ENCODE measurements at places on chromosomes 6 and 20.
A peak's percentile ranks its signal among the peaks of the same experiment; 100 is the strongest.

- DNase-seq: no peak
Observed at GRCh38 chr20:44582311-44583025, at the start of gene PKIG. Gene PKIG, plus strand, starts transcription at chr20:44582579. Its CDS starts 31,978 bp downstream, at chr20:44614557.

- no peak for DNase-seq
Observed at GRCh38 chr20:5918856-5919625, 31.3 kb downstream of the TRMT6 start.

- DNase-seq: no peak
Observed at GRCh38 chr6:336159-337114, 44.1 kb downstream of the DUSP22 start.

- DNase-seq: no peak
Observed at GRCh38 chr6:135759831-135760230, 91.7 kb upstream of the PDE7B start.

DNA sequence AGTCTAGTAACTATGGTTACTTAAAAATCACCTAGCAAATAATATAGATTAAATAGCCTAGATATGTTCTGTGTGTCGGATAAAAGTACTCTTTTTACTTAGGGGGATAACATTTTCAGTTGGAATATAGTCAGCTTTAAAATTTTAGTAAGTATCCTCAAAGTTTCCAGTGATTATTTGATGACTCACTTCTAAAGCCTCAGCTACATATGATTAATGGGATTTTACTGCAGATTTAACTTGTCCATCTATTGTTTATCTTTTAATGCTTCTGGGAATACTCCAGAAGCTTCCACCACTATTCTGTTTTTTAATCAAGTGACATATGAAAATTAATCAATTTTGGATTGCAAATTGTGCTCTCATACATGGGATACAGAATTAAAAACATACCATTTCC lies 8.7 kb upstream of the TENT5A start:
- no peak for DNase-seq

- DNase-seq: no peak
Observed at GRCh38 chr6:131914967-131915751, 36.0 kb downstream of the CCN2 start.

DNA sequence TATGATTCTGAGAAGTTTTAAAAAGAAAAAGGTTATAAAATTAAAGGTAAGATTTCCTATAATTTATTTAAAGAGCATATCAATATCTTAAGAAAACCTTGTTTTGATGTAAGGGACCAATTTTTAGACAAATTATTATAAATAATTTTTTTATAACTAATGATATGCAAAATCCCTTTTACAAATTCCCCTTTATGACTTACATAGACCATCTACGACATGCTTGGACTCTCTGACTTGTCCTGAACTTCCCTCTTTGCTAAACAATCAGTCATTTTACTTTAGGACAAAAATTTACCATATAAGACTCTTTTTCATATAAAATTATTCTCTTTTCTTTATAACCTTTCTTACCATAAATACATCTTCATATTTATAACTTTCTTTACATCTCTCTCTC lies 15.3 kb upstream of the ANGPT4 start:
- DNase-seq: no peak

- DNase-seq: no peak
Observed at GRCh38 chr20:40728996-40729395, 40.0 kb upstream of the MAFB start.

DNA sequence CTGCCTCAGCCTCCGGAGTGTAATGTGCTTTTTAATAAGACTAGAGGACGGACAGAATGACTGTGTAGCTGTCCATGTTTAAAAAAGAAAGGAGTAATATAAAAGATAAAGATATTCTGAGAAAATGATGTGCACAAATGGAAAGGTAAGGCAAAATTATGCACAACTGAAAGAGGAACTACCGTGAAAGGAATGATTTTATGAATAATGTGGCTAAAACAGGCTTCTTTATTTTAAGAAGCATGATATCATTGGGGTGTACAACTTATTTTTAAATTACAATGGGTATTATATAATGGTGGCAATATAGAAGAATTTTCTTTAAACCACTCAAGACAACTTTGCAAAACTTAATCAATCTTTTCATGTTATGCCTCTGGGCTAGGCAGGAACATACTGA lies 78.1 kb downstream of the FIG4 start:
- no peak for DNase-seq

DNA sequence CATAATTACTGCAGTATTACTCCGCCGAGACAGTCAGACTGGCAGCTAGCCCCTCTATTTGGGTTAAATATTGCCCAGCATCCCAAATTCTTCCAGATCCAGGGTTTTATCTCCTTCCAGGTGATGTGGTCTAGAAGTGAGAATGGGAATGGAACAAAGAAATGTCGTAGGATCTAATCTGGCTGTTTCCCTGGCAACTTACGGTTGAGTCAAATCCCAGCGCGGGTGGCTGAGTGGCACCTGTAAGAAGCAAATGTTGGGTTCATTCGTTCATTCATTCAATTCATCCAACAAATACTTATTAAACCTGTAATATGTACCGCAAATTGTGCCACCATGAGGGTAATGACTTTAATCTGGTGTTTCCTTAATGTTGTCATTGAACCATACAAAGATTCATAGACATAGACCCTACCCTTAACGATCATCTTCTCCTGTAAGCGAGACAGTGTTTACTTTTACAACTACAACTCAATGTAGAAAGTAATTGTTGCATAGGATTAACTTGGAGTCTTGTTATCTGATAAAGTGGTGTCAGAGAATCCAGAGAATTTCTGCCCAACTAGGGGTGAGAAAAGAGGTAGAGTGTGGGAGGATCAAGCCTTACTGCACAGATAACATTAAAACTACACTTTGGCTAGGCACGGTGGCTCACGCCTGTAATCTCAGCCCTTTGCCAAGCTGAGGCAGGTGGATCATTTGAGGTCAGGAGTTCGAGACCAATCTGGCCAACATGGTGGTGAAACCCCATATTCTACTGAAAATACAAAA lies 91.3 kb upstream of the ADGRF1 start:
- DNase-seq: no peak

DNA sequence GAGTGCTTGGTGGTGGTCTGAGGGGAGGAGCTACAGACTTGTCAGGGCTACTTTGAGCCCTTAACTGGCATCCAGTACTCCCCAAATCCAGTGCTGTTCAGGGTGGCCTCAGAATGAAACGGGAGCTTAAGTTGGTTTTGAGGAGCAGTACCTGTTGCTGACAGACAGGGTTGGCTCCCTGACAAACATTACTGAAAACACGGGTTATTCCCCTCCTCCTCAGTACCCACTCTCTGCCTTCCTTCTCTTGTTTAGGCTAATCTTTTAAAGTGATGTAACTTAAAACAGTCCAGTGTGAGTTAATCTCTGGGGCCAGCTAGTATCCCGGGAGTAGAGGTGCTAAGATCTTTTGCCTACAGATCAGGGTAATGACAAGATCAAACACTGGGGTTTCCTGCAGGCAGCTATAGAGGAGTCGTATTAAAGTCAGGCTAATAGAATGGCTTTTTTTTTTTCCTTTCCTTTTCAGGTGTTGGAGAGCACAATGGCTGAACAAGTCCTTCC lies 3.7 kb downstream of the TNFAIP3 start:
- DNase-seq: no peak

DNA sequence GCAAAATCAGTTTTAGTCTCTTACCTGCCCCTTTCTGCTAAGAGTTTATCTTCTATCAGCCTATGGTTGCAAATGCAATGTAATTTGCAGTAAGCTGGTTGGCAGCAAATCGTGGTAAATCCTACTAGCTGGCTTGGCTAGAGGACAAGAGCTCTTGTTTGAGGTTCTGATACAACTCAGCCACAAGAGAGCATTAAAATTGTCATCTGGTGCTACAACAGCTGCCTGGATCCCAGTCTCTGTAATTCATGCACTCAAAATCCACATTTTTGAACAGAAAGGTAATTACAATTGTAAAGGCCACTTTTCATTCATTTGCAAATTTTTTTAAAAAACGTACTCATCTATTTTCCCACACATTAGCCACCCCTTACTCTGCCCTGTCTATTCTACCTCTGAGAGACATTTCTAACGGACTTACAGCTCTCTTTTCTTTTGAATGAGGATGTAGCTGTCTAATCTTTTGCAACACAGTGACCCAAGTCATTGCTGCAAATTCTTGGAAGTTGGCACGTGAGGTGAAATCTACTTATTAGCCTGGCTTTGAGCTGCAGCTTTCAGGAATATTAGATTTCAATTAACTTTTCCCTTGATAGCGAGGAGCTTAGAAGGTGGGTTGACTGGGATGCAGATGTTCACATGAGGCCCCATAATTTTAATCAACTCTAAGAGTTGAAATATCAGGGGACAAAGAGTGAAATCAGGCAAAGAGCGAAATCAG lies 54.0 kb upstream of the FAM184A start:
- no peak for DNase-seq

DNA sequence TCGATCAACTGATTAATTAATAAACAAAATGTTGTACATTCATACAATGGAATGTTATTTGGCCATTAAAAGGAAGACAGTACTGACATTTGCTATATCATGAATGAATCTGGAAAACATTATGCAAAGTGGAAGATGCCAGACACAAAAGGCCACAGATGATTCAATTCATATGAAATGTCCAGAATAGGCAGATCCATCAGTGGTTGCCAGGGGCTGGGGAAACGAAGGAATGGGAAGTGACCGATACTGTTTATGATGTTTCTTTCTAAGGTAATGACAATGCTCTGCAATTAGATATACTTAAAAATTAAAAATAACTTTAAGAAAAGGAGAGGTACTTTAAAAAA lies 37.2 kb downstream of the ELOVL5 start:
- DNase-seq: no peak

- no peak for DNase-seq
Observed at GRCh38 chr6:16511040-16511660, 250.1 kb downstream of the ATXN1 start.

DNA sequence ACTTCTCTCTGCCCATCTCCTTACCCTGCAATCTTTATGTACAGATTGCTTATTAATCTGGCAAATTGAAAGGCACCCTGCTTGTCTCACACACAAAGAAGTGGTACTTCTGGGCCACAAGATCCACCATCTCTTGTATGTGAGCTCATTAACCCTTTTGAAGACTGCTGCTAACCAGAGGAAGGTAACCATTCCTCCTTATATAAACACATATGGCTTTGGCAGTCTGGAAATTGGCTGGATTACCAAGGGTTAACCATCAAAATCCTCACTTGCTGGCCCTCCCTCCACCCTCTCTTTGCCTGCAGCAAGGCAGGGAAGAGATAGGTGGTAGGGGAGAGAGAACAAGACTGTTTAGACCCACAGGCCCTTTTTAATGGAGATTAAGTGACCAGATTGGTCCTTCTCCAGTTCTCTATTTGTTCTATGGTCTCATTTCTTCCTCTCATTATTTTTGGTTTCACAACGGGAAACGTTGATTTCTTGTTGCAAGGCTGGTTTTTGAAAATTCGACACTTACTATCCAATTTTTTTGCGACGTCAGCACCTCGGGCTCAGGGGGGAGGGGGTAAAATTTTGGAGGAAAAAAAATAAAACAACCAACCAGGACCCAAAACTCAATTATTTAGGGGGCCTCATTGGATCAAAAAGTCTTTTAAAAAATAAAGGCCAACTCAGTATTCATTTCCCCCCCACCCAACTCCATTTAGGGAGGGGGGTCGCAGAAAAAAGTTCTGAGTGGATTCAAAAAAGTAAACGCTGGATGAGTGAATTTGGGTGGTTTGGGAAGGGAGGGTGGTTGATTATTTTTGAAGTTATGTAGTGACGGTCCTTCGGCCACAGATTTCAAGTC lies 859 bp downstream of the PPP1R10 start:
- peak; percentile 38 for DNase-seq

DNA sequence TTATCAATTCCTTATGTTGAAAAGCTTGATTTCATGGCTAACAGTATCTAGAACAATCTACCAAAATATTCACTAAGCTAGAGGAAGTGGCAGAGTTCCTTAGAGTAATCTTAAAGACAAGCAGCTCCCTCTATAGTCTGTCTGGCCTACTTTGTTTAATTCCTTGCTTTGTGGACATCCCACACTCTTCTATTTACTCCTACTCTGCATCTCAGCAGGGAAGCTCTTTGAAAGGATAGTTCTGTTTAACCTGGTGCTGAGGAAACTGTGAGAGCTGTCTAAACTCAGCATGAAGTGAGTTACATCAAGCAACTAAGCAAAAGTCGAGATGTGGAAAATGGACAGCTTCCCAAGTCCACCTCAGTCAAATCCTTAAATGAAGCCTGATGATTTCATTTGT lies 4.3 kb downstream of the REV3L start:
- DNase-seq: no peak

- DNase-seq: no peak
Observed at GRCh38 chr6:104462811-104463599, 396.7 kb downstream of the HACE1 start.

- no peak for DNase-seq
Observed at GRCh38 chr6:147283460-147283859, 79.2 kb downstream of the STXBP5 start.

GRCh38 chr6:52330470-52330869 lies 31.5 kb upstream of the PAQR8 start:
- DNase-seq: no peak

DNA sequence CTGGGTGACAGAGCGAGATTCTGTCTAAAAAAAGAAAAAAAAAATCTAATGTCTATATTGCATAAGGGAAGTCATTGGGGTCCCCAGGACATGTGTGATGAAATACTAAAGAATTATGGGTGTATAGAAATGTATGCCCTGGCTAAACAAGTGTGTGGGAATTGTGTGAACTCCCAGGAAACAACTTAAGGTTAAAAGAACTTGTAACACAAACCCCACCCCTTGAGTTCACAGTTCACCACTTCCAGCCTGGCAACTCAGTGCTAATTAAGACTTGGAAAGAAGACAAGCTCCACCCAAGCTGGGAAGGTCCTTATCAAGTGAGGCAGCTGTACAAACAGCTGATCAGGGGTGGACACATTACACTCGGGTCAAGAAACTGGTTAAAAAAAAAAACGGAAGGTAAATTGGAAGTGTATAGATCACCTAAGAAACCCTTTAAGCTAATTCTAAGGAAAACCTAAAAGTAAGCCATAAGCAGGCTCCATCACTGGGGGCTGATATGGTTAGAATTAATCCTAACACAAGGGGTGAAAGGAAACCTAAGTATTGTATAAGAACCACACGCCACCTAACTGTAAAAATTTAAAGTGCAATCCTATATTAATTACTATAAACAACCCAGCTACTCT lies 25.2 kb downstream of the HLA-A start:
- DNase-seq: peak; percentile 80

GRCh38 chr20:6575912-6576401 lies 191.5 kb upstream of the BMP2 start:
- DNase-seq: no peak

DNA sequence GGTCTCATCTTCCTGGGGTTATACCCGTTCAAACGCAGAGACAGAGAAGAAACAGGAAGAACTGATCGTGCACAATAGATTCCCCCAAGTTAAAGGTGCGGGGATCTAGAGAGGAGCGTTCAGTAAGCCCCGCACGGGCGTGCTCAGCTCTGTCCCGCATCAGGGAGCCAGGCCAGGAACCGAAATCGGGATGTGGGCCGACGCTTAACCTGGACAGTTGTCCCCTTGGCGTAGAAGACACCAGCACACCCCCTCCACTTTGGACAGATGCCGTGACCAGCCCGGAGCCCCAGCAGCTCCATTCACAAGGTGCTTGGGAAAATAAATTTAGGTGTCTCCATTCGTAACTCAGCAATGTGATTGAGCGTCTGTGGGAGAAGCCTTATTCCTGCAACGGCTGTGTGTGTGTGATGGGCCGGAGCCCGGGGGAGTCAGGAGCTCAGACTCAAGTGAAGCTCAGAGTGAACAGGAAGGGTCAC lies 24.0 kb upstream of the GATA5 start:
- DNase-seq: no peak

All from NCI-H1105 (cell line).